ENCODE measurements at places on chromosomes 2 and 18. TPM values are rescaled to one million over a fixed set of nuclear protein-coding genes. Genes with fewer than 3 reads are reported as not detected.

Gene POTEC
- not detected for total RNA-seq

GRCh38 chr2:202406445-202406978 is 30.4 kb downstream of the BMPR2 start:
- no peak overlapping the region for H3K4me3 ChIP-seq
- no peak for DNase-seq
- no peak overlapping the region for H3K27ac ChIP-seq
- H3K27me3 ChIP-seq: no peaks in the 10 kb centered on the region
- no peaks in the 10 kb centered on the region for H3K36me3 ChIP-seq

GRCh38 chr2:21057097-21057496 is 13.2 kb upstream of the APOB start:
- H3K27me3 ChIP-seq: no peaks in the 10 kb centered on the region
- no peaks in the 10 kb centered on the region for H3K4me1 ChIP-seq
- no peak overlapping the region for H3K4me3 ChIP-seq
- DNase-seq: no peak

Gene MYO7B
- 2.0 TPM for total RNA-seq

- H3K27ac ChIP-seq: no peak overlapping the region
- H3K36me3 ChIP-seq: no peaks in the 10 kb centered on the region
- no peaks in the 10 kb centered on the region for H3K4me1 ChIP-seq
- H3K27me3 ChIP-seq: no peaks in the 10 kb centered on the region
Observed at GRCh38 chr2:47656715-47657600, 126.0 kb upstream of the MSH6 start.

DNA sequence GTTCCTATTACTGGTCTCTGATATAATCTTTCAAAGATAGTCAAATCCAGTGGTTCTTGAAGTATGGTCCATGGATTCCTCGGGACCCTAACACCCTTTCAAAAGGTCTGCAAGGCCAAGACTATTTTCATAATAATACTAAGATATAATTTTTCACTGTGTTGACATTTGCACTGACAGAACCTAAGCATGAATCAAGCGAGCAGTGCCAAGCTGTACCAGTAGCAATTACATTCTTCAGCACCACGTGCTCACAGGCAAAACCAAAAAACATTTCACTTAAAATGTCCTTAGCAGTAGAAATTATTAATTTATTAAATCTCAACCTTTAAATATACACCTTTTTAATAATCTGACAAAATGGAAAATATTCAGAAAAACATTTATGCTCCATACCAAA is 59.1 kb downstream of the EIF2AK3 start:
- peaks cover 4% of the 10 kb centered on the region for H3K36me3 ChIP-seq
- no peaks in the 10 kb centered on the region for H3K4me1 ChIP-seq
- H3K27ac ChIP-seq: no peak overlapping the region
- H3K4me3 ChIP-seq: no peak overlapping the region

DNA sequence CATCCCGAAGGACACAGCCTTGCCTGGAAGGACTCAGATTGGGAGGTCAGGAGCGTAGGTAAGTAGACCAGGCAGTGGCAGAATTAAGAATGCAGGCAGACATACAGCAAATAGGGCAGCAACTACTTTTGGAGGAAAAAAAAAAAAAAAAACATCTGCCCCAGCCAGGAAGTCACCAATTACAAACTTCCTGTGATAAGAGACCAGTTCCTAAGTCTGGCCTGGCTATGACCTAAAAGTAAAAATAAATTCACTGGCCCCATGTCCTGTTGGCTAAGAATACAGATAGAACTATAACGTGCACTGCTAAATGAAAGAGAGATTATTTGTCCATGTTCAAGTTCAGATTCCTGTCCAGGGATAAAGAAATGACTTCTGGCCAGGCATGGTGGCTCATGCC is 45.2 kb upstream of the NOSTRIN start:
- no peak overlapping the region for H3K4me3 ChIP-seq
- no peaks in the 10 kb centered on the region for H3K36me3 ChIP-seq
- H3K27me3 ChIP-seq: no peaks in the 10 kb centered on the region
- H3K4me1 ChIP-seq: no peaks in the 10 kb centered on the region
- DNase-seq: no peak

Measured in aorta (tissue), 5 donors.